ENCODE measurements at places on chromosomes 12 and 14. TPM values are rescaled to one million over a fixed set of nuclear protein-coding genes. Genes with fewer than 3 reads are reported as not detected.

DNA sequence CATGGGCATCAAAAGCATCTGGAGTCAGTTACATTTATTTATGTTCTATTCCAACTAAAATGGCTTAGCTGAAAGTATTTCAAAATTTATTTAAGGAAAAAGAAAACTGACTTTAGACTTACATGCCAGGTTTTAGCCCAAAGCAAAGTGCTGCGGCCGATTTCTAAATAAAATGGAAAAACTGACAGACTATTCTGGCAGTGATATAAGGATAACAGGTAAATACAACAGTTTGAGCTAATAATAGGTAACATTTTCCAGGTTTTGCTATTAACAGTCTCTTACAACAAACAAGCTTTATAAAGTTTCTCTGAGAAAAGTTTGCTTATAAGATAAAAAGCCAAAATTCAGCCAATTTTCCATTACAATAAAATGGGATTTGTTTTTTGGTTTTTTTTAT, 937.2 kb upstream of the FLRT2 start:
- DNase-seq: no peak

DNA sequence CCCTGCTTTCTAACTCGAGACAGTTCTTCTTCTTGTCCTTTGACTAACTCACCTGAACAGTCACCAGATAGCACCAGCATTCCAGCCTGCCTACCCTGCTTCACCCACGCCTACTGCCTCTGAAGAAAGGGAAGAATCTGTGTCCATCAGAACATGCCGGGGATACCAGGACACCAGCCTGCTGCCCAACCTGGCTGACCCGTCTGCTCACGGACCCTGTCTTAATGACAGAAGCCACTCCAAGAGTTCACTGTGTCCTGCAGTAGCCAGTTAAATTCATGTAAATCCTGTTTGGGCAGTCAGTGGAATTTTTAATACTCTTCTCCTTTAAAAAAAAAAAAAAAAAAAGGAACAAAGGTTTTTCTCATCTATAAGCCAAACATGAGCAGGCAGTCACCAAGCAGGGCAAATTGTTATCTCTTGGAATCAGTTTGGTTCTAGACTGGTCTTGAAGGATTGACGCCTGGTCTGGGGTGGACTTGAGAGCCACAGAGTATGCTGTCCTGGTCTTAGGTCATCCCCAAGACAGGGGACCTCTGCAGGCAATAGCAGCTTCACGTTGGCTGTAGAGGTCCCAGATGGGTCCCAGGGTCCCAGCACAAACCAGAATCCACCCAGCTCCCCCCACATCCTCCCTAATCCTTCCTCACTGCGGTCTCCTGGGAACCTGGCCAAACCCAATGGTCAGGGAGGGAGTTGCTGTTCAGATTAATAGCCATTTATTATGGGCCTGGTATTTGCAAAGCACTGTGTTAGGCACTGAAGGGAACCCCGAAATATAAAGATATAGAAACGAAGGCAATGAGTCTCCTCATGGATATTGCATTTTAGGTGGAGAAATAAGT, 181.1 kb upstream of the HIF1A start:
- DNase-seq: no peak

GRCh38 chr12:47808574-47809365, 10.9 kb downstream of the HDAC7 start:
- no peak for DNase-seq

DNA sequence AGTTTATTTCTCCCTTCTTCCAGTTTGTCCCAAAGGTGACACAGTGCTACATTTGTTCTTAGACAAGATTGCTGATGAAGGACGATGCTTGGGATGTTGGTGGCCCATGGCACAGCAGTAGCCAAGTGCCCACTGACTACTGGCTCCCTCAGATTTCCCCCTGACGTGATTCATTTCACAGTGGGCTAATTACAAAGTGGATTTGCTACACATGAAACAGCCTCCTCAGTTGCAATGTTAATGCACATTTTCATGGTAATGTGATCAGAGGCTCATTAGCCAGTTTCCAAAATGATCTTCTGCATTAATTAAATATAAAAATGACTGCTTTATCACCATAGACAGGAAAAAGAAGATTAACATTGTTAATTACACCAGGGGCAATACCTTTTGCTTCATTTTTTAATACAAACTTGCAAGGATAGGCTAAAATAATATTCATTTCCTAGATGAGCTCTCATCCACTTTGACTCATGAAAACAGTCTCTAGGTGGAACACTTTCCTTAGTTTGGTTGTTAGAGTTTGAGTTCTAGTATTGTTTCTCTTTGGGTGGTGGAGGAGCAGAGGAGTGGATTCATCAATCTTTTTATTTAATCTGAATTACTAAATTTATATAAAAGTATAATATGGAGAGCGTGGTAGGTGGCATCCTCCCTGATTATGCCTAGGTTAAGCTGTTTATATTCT, 250.9 kb downstream of the PDZRN4 start:
- peak; percentile 21 for DNase-seq

- no peak for DNase-seq
Measured at GRCh38 chr14:49280566-49280965, 305.6 kb downstream of the RPS29 start.

DNA sequence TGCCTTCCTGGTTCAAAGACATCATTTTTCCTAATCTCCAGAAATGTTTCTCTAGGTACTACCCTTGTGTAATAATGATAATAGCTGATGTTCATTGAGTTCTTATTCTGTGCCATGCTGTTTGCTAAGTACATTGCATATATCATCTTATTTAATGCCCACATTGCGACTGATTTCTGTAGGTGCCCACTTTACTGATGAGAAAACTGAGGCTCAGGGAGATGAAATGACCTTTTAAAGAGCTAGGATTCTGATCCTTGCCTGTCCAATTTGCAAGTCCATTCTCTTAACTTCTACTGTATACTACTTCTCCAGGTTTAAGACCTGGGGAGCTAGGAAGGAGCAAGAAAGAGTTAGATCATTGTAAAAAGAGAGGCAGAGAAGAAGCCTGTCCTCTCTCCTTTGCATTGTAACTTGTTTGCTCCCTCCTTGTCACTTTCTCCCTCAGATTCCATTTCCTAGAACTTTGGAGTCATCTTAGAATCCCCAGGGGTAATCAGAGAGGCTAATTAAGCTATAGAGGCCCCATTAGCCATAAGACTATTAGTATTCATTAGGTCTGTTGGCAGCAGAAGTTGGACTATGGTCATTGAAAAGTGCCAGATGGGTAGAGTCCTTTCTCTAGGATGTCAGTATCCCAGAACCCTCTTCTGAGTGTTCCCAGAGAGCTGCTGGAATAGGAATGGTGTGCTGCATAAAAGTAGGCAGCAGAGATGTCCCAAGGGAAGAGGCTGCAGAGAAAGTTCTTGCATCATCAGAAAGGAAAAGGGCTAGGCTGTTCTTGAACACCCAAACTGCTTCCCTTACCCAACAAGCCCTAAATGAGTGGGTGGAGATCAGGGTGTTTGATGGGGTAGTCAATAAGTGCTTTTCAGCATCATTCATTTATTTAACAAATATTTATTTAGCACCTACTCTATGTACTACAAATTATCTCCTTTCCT, 3.1 kb downstream of the DGKA start:
- DNase-seq: no peak

GRCh38 chr14:68234101-68234905, 414.7 kb downstream of the RAD51B start:
- no peak for DNase-seq

DNA sequence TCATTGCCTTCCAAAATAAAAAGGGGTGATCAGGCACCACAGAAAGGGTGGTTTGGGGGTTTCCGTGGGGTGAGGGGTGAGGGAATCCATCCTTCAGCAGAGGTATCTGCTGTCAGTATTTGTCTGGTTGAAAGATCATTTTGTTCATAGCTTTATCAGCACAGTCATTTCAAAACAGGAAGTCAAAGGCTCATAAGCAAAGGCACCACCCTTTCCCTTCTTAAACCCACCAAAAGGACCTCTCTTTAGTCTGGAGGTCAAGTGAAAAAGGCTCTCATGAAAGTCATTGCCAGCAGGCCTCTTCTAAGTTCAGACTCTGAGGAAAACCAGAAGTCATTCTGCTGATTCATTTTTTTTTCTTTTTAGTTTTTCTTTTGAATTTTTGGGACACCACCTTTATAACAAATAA, 6.2 kb downstream of the CHST11 start:
- DNase-seq: no peak

GRCh38 chr12:41521872-41522379, 333.8 kb downstream of the PDZRN4 start:
- peak; percentile 83 for DNase-seq

DNA sequence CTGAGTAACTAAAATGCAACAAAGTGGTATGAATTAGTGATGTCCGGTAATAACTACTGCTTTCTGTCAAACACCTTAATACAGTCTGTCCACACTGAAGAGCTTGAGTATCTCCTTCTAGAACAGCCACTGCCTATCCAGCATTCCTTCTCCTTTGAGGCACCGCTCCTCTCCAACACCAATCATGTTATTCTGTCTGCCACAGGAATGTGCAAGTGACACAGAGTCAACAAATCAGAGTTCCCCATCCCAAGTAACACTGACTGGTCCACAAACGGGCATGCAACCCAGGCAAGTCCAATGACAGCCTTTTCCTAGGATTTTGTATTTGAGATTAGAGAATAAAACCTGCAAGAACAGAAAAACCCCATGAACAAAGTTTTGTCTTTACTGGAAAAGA, 3.8 kb downstream of the GXYLT1 start:
- peak; percentile 29 for DNase-seq

- DNase-seq: no peak
Measured at GRCh38 chr12:81337886-81338285, 260.0 kb downstream of the ACSS3 start.

GRCh38 chr12:114817571-114818425, 133.8 kb upstream of the TBX3 start:
- no peak for DNase-seq

DNA sequence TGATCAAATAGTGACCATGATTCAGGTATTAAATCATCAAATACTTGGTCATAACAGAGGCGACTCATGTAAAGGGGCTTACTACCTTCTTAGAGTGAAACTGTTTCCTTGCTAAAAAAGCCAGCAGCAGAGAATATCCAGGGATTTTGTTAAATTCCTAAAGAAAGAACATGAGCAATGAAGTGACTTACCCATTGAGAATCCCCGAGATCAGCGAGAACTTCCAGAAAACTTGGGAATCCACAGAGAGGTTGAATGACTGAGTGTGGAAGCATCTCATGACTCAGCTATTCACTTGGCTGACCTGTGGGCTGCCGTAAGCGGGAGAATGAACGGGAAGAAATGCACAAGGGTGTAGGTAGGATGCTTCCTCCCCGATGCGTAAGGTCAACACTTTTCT, 85.3 kb upstream of the KCNA1 start:
- DNase-seq: no peak

DNA sequence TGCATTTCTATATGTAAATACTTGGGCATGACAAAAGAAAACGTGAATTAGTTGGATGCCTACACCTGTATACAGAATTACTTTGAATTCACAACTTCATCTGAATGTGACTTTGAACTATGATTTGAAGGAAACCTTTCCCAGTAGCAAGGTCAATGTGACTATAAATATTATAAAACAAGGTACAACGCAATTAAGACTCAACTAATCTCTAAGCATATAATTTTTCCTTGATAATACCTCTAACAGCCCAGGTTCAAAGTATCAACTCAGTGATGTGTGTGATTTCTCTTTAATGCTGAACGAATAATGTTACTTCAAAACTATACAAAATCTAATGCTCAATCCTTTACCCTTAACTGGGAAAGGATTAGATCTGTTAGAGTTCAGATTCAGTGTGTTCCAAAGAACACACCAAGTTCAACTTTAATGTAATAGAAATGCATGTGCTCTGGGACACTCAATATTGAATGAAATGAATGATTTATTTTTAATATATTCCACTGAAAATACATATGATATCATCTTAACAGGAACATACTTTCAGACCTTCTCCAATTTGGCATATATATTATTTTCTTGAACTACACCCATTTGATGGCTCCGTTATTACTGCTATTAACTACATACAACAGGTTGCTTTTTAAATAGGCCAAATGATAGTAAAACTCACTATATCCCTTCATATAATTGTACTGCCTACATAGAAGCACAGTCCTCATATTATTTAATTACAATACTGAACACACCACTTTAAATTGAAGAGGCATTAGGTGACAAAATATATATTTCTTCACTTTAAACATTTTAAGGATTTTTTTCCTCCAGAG, 40.1 kb upstream of the MTERF2 start:
- no peak for DNase-seq

DNA sequence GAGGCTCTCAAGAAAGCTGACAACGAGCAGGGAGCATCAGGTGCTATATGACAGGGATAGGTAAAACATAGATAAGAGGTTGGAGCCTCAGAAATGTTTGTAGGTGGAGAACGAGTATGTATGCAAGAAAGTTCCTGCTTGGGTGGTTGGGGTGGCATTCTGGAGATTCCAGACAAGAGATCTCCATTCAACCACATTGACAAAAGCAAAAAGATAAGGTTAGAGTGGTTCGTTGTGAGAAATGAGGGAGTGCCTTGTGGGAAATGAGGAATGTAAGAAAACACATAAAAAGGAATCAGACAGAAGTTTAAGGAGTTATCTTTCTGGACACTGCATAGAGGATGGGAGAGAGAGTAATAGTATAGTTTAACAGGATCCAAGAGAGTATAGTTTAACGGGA, 290.3 kb downstream of the DPF3 start:
- DNase-seq: no peak

- peak; percentile 59 for DNase-seq
Measured at GRCh38 chr12:132419631-132420246, 70.2 kb upstream of the FBRSL1 start.

- no peak for DNase-seq
Measured at GRCh38 chr12:26750531-26751175, 82.3 kb downstream of the ITPR2 start.

- DNase-seq: no peak
Measured at GRCh38 chr14:26636561-26636960, 38.7 kb upstream of the NOVA1 start.

DNA sequence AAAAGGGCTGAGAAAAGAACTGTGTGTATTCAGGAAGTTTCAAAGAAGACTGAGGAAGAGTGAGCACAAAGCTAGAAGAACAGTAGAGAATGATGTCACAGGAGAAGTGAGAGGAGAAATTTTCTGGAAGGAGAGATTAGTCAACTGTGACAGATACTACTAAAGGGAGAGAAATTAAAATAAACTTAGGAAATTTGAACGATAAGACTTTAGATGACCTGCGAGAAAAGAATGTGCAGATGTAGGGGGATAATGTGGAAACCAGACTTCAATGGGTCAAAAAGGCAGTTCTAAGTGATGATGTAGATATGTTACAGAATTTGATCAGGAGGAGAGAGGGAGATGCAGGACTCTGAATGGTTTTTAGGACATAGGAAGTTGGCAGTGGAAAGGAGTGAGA, 287.4 kb downstream of the SYT1 start:
- DNase-seq: no peak

The MORN3 gene
- 1.9 TPM for total RNA-seq

The RNASE7 gene
- not detected for total RNA-seq

The P2RX2 gene
- total RNA-seq: 0.19 TPM

The RILPL1 gene
- total RNA-seq: 14.1 TPM

The FOXN4 gene
- not detected for total RNA-seq

The TAS2R7 gene
- total RNA-seq: not detected

The GPR137C gene
- total RNA-seq: 0.54 TPM

The ALDH6A1 gene
- 34.1 TPM for total RNA-seq

The RNASE11 gene
- total RNA-seq: not detected

The BATF gene
- 3.7 TPM for total RNA-seq

The NRXN3 gene
- total RNA-seq: 2.4 TPM

The OVCH1 gene
- total RNA-seq: 0.35 TPM

Measured in kidney (tissue), 22 donors.